Activated T-cell treated with anti-CD3 and anti-CD28 coated beads, Interleukin-2, amount 50 U/mL, for 72 hours (primary cell): ENCODE measurements at places on chromosomes 3 and 15. TPM values are rescaled to one million over a fixed set of nuclear protein-coding genes. Genes with fewer than 3 reads are reported as not detected.

CIDEC gene
- 0.65 TPM for total RNA-seq

AMT gene
- total RNA-seq, result 7.4 TPM

DBR1 gene
- 22.0 TPM for total RNA-seq

CDC25A gene
- 31.6 TPM for total RNA-seq

FOXL2 gene
- total RNA-seq, result 0.12 TPM

PRRT3 gene
- total RNA-seq, result 14.5 TPM

ARGFX gene
- total RNA-seq, result not detected

LRRC15 gene
- not detected for total RNA-seq

MCTP2 gene
- total RNA-seq, result 119 TPM
